KBM-7 (cell line): ENCODE measurements at places on chromosomes 4 and X.
A peak's percentile ranks its signal among the peaks of the same experiment; 100 is the strongest.

DNA sequence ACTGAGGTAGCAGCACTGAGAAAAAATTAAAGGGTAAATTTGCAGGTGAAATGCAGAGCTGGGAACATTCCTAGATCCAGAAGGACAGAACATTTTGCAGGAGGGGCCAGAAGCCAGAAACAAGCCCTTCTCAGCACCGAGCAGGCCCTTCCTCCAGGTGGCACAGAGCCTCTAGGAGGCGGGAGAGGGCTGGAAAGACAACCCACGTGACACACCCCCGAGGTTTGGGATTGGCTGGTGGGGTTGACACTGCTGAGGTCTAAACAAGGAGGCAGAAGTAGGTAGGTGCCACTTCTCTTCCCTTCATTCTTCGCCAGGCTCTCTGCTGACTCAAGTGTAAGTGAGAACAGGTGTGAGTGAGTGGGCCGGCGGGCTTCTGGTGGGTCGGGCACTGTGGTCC lies at the start of gene PAGE4:
Gene PAGE4 (plus strand): TSS at position 288 of the 400 bp plus-strand sequence. CDS start 1,126 bp downstream, outside the sequence.
- DNase-seq = no peak

- DNase-seq = peak; percentile 40
Measured at GRCh38 chr4:84529169-84529751, 30.2 kb upstream of the NKX6-1 start.

GRCh38 chrX:70969635-70970481 lies 39.0 kb upstream of the SLC7A3 start:
- DNase-seq = no peak

DNA sequence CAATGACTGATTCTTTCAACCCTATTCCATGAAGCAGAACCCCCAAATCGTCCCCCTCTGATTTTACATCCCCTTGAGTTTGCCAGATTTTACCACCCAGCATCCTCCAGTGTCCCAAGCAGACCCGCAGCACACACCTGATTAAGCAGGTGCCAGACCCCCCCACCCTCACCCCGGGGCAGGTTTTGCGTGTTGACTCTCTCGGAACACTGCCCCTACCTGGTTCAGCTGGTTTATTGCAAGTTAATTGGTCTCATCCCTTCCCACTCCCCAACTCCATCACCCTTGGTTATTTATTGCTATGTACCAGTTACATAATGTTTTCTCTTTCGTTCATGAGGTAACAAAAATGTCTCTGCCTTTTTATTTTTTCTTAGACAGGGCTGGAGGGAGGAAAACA lies 258.4 kb downstream of the BCOR start:
- no peak for DNase-seq

GRCh38 chr4:182938205-182938645 lies 21.0 kb upstream of the DCTD start:
- peak; percentile 76 for DNase-seq

DNA sequence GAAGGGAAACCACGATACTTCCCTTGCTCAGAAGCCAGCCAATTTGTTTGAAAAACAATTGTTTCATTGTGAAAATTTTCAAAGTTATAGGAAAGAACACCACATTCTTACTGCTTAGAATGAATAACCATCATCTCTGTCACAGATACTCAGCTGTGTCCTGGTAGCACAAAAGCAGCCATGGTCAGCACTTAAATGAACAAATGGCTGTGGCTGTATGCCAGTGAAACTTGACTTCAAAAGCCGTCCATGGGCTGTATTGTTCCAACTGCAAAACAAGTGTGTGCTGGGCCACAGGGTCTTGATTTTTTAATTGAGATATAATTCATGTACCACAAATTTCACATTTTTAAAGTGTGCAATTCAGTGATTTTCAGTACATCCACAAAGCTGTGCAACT lies 19.6 kb downstream of the NSDHL start:
- no peak for DNase-seq

GRCh38 chr4:172776203-172776861 lies 392.3 kb upstream of the GALNT7 start:
- no peak for DNase-seq

GRCh38 chr4:151409470-151410313 lies 716 bp downstream of the FHIP1A start:
- DNase-seq = no peak

DNA sequence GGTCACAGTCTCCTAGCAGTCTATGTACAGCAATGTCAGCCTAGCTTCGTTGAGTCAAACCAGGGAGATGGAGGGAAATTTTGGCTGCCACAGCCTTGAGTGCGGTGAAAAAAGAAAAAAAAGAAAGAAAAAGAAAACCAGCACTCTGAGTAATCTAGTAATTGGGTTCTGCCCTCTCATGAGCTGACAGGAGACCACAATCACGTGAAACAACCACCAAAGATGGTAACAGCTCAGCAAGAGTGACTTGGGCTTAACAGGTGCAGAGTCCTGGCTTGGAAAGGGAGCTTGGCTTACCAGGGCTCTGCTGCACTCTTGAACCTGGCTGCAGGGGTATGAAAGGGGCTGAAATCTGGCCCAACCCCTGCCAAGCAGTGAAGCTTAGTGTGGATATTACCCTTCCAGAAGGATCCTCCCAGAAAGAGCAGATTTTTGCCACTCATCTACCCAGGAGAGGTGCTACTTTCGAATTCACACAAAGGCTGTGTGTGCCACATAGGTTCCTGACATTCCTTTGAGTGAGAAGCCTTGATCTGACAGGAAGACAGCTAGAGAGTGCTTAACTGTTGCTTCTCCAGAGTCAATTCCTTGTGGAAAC lies 350.3 kb downstream of the PTTG2 start:
- DNase-seq = no peak

GRCh38 chr4:57494821-57495220 lies 384.6 kb upstream of the IGFBP7 start:
- no peak for DNase-seq

DNA sequence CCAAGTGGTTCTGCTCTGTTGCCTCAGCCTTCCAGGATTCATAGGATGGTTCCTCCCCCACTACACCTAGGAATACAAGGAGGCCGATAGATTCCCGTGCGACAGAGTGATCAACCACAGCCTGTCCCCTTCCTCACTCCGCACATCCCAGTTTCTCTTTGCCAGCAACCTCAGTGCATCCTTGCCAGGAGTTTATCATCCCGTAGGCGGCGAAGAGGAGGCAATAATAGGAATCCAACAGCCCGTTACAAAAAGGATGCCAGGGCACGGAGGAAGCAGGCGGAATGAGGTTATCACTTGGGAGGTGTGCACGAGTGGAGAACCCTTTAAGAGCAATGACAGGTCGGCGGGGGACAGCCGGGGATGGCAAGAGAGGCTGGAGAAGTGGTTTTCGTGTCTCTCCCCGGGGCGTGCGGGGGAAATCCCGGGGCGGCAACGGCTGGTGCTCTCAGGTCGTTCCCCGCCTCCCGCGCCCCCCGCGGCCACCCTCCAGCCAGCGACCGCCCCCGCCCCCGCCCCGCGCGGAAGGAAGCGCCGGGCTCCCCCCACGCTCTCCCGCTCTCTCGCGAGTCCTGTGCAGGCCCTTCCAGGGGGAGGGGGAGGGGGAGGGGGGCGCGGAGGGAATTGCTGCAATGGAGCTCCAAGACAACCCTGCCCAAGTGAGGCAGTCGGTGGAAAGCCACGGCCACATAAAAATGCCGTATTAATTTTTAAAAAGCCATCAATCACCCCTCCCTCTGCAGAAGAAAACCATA lies 1.6 kb downstream of the PPP3CA start:
- DNase-seq = peak; percentile 80

- no peak for DNase-seq
Measured at GRCh38 chr4:188665491-188666457, 526.5 kb downstream of the TRIML1 start.

DNA sequence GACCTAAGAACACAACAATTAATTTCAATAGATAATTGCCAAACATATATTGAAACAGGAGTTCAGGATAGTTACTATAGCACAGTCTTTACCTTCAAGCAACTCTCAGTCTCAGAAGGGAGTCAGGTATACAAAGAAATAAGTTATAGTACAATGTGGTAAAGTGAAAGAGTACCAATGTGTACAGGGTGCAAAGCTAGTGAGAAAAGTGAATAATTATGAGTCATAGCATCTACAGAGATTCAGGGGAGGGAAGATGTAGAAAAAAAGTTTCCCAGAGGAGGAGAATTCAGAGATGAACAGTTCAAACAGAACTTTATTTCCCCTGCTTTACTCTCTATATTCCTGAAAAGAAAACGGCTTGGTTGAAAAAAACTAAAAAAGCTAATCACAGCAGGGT lies 22.7 kb upstream of the DKK2 start:
- no peak for DNase-seq

DNA sequence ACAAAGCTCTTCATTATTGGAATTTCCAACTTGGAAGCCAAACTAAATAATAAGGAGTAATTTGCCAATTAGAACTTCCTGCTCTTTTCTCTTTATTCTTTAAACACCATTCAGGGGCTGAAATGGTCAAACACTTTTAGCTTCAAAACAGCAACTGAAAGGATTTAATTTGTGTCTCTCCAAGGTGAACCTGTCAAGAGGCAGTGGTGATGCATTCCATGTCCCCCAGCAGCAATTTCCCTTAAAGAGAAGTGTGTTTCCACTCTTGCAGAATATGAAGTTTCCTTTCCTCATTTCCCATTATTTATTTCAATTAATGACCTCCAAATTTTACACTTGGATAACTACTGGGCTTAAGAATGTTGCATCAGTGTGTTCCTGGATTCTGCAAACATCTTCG lies 156.0 kb downstream of the COL25A1 start:
- no peak for DNase-seq

DNA sequence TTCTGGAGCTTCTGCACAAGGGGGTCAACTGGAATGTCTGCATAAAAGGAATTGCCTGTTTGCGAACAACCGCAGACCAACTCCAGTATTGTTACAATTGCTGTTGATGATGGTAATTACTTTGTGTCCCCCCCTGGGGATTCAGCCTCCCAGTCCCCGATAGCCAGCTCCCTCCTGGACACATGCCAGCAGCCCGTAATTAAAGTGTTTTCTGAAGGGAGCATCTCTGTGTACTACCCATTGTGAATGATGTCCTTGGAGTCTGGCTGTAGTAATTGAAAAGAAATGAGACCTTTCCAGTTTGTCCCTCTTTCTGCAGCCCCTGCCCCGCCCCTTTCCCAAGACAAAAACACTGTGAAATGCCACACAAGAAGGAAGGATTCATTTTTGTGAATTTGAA lies 377.1 kb upstream of the LCORL start:
- DNase-seq = no peak

DNA sequence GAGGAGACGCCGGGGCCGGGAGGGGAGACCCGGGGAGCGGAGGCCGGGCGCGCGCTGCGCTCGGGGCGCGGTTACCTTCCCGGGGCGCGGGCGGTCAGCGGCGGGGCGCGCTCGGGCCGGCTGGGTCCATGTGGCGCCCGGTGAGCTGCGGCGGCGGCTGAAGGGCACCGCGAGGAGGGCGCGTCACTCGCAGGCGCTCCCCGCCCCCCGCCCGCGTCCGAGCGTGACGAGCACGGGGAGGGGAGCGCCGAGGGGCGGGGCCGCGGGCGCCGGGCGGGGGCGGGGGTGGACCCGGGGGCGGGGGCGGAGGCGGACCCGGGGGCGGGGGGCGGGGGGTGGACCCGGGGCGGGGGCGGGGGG lies at the start of gene CPLX1:
Gene CPLX1 (minus strand): TSS at position 159 of the 360 bp plus-strand sequence. CDS start 1,607 bp downstream, outside the sequence.
- no peak for DNase-seq

GRCh38 chr4:143558823-143559756 lies 45.6 kb downstream of the SMARCA5 start:
- peak; percentile 3 for DNase-seq

GRCh38 chrX:67673741-67674274 lies 130.0 kb downstream of the AR start:
- no peak for DNase-seq

- DNase-seq = no peak
Measured at GRCh38 chr4:121266982-121267381, 102.9 kb upstream of the TNIP3 start.

DNA sequence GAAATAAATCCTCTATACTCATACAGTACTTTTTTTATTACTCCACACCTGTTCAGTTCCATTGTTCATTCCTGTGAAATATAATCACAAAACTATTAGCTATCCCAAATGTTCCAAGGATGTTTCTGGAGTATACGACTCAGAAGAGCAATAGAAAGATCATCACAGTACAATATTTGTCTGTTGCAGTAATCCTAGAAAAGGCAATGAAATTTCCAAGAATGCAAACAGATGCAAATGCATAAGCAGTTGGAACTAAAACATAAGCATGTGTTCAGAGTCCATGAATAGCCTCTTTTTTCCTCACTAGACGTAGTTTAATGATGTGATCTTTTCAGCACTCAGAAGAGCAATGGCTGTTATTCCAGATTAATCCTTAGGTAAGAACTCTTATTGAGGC lies 55.2 kb downstream of the RTL3 start:
- DNase-seq = no peak

DNA sequence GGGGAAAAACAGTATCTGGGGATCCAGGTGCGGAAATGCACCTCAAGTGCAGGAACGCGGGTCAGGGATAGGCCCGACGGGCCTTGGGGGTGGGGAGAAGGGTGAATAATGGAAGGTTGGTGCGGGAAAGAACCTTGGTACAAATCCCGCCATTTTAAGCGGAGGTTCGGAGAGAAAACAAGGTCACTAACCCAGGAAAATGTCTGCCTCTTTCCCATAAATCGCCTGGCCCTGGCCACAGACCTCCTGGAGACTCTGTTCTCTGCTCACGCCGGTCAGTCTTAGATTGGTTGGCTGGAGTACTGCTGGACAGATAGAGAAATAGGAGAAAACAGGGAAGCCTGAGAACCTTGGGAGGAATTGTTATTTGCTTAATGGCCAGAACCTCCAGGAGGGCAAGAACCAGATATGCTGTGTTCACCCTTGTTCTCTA lies 897 bp upstream of the FBXL5 start:
- DNase-seq = no peak

DNA sequence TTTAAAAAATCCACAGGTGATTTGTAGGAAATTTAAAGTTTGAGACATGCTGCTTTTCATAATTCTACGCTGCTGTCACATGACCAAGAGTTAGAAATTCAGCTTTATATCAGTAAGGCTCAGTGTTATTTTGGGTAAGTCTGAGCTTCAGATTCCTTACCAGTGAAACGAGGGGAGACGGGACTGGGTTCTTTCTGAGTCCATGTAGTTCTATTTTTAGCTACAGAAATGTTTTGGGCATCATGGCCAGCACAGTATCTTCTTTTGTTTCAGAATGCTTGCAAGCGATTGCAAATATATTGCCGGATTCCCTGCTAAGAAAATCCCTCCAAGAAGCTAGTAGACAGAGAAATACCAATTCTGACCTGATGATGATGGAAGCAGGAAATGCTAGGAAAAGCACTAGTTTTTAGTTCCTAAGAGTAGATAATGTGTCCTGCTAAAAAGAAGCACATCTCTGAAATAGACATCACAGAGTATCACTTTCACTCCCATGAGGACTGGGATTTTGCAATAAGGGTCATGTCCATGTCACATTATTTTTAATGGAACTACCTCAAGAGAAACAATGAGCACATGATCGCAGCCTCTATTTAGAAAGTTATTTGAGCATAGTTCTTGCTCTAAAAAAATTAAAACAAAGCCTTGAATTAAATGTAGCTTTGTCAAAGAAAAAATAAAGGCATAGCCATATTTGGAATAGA lies 10.9 kb downstream of the ATP1B4 start:
- no peak for DNase-seq

GRCh38 chrX:108584617-108585211 lies 145.1 kb downstream of the COL4A5 start:
- DNase-seq = peak; percentile 34

- DNase-seq = no peak
Measured at GRCh38 chrX:41133551-41133950, 48.3 kb downstream of the USP9X start.
